Stimulated activated CD4-positive, alpha-beta T cell treated with anti-CD3 and anti-CD28 coated beads, Interleukin-2, amount 100 ng/mL, for 24 hours (primary cell): ENCODE measurements at places on chromosomes 3 and 15.

DNA sequence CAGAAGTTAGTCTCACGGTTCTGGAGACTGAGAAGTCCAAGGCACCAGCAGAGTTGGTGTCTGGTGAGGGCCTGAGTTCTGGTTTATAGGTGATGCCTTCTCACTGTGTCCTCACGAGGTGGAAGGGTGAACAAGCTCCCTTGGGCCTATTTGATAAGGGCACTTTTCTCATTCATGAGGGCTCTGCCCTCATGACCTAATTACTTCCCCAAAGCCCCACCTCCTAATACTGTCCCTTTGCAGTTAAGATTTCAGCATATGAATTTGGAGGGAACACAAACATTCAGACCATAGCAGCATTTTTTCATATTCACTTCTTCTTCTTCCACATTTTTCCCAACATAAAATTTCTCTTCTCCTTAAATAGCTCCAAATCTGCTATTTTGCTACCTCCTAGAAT is 41.5 kb downstream of the TMEM41A start:
- DNase-seq, result no peak

DNA sequence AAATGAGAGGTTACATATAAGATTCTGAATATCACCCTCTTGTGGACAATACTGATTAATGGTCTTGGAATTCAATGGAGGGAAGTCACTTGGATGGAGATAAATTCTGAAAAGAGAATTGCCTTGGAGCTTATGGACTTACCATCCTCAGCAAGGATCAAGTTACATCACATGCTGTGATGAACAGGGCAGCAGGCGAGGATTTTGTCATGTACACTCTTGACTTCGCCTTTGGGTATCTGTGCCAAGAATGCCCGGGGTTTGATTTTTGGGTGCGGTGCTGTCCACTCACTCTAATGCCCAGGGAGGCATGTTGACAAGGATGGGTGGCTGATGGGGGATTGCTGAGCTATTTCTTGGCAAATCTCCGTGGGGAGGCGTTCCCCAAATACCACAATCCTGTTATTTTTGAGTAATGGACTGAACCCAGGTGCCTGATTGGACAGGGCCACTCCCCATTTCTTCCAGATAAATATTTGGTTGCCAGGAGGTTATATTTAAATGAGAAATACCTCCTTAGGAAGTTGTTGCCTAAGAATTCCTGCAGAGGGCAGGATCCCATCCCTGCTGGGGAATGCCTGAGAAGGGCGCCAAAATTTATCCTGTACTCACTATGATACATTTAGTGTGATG is 96.3 kb downstream of the TPRG1 start:
- DNase-seq, result no peak

GRCh38 chr15:62149729-62150128 is 15.4 kb downstream of the C2CD4B start:
- DNase-seq, result no peak

DNA sequence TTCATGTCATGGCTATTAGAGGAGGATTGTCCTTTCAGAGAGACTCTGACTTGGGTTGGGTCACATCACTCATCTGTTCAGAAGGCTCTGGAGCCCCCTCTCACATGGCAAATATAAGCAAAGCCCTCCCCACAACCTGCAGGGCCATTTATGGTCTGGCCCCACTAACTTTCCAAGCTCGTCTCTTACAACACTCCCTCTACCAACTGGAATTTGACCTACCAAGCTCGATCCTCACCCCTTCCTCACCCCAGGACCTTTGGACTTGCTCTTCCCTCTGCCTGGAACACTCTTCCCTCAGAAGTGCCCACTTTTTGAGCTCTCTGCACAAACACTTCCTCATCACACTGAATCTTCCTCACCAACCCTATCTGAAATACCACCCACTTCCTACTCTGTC is 14.2 kb upstream of the PXYLP1 start:
- no peak for DNase-seq

GRCh38 chr3:125386811-125387210 is 11.7 kb upstream of the ZNF148 start:
- no peak for DNase-seq

DNA sequence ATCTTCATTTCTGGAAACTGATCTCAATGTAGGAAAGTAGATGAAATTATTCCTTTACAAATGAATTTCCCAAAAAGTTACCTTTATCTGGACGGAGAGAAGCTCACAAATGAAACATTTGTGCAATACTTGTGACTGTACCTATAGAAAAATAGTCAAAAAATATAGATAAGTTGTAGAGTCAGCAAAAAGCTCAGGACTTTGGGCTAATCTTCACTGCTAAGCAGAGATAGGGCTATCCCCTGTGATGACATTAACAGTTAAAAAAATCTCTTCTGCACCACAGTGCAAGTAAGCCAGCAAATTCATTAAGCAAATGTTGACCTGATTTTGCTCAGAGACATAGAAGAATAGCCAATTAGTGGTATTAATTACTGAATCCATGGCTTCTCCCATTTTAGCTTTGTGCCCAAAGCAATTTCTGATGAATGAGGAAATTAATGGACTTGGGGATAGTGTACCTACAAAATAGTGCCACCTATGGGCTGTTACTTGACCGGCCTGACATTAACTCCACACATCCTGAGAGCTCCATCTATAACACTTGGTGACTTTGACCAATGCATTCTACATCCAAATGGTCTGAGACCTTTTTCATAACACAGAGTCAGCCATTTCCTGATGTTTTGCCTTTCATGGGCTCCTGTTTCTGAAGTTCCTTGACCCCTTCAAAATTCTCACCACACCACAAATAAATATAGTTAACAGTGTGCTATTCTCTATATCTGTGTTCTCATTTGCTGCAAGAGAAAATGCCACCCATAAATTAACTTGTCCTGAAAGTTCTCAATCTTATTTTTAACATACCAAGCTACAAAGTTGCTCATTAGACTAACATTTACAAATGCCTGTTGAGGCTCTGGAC is 105.0 kb downstream of the SSR3 start:
- no peak for DNase-seq

- DNase-seq, result no peak
Observed at GRCh38 chr15:36953346-36953745, 147.0 kb downstream of the MEIS2 start.
